Activated T-helper 1 cell treated with Interleukin-2 at 50 U/mL for 16 hours (primary cell): ENCODE measurements at places on chromosomes 5 and 9.

DNA sequence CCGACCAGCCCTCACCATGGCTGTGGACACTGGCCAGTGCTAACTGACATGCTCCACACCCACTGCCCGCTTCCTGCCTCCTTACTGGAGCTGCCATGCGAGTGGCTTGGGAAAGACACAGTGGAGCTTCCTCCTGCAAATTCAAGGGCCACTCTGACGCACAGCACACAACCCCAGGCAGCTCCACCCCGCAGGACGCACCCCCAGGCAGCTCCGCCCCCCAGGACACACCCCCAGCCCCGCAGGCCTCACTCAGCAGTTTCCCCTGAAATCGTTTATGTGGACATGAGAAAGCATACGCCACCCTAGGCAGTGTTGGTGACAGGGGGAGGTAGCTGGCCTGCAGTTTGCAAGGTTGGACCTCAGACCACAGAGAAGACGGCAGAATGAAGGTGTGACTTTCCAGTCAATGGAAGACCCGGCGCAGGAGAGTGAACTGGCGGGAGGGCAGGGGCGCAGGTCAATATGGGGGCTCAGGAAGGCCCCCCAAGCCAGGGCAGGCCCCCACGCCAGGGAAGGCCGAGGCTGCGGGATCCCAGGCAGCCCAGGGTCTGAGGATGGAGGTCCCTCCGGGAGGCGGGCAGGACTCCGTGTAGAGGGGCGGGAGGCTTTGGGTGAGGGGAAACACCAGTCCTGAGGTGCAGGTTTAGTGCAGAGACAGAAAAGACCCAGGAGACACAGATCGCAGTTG, 21.6 kb downstream of the LPCAT1 start:
- DNase-seq = no peak

DNA sequence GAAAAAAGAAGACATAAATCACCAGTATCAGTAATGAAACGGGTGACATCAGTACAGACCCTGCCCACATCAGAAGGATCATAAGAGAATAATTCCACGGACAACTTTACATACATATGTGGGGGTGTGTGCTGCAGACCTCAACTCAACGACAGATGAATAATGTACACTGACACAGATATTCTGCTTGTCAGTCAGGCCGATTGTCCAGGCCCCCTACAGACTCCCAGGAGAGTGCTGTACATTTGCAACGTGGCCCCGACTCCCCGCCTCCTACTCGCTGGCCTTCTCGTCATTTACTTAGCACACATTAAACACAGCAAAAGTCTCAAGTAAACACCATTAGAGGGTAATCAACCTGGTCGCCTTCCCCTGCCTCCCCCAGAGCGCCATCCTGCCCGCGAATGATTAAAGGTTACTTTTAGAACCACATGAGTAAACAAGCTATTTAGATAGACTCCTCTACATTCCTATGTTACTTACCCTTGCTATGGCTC, 3.5 kb upstream of the TMED9 start:
- DNase-seq = no peak

- no peak for DNase-seq
These were observed 15.6 kb downstream of the JADE2 start for GRCh38 chr5:134540747-134541733.

- no peak for DNase-seq
These were observed 329.0 kb upstream of the PANK3 start for GRCh38 chr5:168908207-168908606.

GRCh38 chr9:123058834-123059233, 25.4 kb downstream of the GPR21 start:
- DNase-seq = no peak

GRCh38 chr9:91186632-91187108, 175.0 kb downstream of the AUH start:
- DNase-seq = no peak
